ENCODE measurements at places on chromosomes 2 and 18.

DNA sequence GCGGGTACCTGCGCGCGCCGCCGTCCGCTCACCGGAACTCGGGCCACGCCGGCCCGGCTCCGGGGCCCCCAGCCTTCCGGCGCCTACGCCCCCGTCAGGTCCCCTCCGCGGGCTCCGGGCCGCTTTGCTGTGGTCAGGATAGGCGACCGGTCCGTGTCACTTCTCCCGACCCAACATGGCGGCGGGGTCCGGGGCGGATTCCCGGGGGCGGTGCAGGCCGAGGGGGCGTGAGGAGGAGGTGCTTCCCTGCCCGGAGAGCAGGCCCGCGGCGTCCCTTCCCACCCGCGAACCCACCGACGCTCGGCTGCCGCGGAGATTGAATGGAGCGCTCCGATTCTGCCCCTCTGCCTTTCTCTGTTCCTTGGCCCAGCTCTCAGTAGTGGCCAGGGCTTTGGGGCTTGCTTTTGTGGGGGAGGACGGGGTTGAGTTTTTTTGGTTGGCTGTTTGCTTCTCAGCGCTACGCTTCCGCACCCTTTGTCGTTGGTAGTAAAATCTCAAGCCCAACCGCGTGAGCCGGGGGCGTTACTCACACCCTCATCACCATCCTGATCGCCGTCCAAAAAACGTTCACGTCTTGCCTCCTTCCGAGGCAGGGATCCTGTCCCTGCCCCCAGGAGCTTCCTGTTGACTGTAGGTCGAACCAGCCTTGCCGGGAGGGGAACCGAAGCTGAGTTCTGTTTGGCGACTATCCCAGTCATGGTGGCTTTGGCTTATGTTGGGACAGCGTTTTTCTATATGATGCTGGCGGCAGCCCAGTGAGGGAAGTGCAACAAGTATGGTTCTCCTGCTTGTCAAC, 532 bp upstream of the YES1 start:
- DNase-seq, result peak; percentile 64

DNA sequence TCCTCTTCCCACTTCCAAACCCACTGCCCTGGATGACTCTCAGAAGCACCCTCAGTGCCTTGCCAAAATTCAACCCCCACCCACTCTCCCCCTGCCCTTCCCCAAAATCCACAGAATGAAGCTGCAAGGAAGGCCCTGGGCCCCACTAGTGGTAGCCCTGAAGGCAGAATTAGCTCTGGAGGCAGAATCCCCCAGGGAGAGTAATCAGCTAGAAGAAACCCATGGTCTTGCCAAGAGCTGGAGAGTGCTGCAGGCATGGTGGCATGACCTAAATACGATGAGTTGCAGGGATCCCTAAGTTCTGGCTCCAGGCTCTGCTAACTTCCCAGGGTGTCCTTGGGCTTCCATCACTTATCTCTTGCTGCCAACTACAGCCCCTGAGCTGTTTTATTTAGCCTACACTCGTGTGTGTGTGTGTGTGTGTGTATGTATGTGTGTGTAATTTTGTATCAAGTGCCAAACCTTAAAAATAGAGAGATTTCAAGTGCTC, 7.9 kb downstream of the GAD1 start:
- DNase-seq, result no peak

- DNase-seq, result no peak
Observed at GRCh38 chr2:236940916-236941520, 144.7 kb upstream of the COPS8 start.

DNA sequence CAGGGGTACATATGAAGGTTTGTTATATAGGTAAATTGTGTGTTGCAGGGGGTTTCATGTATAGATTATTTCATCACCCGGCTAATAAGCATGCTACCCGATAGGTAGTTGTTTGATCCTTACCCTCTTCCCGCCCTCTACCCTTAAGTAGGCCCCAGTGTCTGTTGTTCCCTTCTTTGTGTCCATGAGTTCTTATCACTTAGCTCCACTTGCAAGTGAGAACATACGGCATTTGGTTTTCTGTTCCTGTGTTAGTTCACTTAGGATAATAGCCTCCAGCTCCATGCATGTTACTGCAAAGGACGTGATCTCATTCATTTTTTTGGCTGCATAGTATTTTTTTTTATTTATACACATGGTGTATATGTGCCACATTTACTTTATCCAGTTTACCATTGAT, 34.2 kb upstream of the ELAC1 start:
- DNase-seq, result no peak

- DNase-seq, result no peak
Observed at GRCh38 chr18:13539843-13540476, 186.4 kb downstream of the FAM210A start.

DNA sequence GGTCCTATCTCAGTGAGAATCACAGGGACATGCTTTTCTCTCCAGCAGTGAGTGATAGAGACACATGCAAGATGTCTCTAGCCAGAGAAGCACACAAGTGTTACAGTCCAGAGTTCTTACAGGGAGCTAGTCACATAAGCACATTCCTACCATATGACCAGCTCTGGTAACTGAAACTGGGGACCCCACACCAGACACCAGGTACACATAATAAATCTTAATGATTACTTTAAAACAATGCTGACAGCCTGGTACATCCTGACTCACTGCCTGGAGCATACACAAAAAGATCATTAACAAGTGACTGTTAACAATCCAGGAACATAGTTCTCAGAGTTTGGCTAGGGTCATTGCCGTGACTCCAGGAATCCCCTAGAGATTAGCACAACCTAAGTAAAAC, 53.6 kb downstream of the GALNT1 start:
- DNase-seq, result no peak

DNA sequence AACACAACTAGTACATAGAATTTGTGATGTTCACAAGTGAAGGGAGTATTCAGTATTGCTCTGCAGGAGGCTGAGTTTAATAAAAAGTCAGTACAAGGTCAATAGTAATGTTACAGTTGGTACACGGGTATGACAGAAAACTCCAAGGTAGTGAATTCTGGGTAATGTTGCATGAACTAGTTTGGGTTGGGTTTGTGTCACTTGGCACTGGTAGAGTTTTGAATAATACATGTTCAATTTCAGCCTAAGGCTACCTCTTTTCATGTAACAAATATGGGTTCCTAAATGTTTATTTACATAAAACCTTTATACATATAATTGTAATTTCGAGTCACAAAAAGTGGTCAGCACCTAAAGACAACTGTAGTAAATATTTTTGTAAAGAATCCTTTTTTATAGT, 19.4 kb downstream of the CTIF start:
- DNase-seq, result no peak

DNA sequence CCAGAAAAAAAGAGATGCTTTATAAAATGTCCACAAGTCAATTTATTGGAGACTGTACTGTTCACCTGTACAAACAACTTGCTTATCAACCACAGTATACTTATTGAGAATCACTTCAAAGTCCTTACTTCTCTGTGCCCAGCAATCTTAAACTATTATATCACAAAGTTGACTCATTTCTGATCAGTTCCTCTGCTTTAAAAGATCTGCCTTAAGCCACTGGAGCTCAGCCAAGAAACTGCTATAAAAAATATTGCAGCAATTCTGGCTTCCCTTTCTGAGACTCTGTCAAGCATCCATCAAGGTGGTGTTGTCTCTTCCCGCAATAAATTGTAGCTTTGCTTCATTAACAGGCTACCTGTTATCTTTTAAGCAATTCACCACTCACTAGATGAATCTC, 375.2 kb upstream of the SPHKAP start:
- no peak for DNase-seq

DNA sequence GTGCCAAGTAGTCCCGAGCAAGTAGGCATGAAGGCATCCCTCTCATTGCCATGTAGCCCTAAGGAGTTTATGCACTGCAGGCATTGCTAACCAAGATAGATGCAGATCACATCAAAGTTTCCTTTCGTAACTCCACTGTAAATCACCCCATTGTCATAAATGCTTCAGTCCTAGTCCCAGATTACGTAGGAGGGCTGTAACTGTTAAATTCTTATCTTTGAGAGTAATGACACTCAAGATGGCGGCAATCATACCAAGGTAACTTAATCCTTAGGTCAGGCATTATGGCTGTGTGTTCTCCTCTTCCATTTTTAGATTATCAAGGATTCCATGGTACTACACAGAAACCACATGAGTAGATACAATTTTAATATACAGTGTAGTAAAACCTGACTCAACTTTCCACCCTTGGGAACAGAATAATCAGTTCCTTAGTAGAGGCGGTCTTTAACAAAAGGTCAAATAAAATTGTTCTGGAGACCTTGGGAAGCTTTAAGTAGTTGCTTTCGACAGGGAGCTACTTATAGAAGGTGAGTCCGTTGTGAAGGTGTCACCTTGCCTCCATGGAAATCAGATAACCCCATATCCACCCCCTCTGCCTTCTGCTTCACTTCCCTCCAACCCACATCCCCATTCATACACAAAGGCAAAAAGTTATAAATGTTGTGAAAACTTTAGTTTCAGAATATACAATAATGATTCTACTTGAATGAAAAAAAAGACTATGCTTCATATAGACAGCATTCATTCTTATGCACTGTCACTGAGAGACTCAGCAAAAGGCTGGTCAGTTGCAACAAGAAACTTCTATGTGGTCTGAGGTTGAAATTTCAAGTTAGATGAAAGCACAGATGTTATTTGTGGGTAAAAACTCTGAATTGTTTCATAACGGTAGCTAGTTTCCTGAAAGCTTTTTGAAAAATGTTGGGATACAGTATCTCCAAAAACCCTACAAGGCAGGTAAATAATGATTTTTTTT, 64.8 kb upstream of the GALNT5 start:
- no peak for DNase-seq

GRCh38 chr2:119350311-119350998, 16.2 kb downstream of the C2orf76 start:
- no peak for DNase-seq

DNA sequence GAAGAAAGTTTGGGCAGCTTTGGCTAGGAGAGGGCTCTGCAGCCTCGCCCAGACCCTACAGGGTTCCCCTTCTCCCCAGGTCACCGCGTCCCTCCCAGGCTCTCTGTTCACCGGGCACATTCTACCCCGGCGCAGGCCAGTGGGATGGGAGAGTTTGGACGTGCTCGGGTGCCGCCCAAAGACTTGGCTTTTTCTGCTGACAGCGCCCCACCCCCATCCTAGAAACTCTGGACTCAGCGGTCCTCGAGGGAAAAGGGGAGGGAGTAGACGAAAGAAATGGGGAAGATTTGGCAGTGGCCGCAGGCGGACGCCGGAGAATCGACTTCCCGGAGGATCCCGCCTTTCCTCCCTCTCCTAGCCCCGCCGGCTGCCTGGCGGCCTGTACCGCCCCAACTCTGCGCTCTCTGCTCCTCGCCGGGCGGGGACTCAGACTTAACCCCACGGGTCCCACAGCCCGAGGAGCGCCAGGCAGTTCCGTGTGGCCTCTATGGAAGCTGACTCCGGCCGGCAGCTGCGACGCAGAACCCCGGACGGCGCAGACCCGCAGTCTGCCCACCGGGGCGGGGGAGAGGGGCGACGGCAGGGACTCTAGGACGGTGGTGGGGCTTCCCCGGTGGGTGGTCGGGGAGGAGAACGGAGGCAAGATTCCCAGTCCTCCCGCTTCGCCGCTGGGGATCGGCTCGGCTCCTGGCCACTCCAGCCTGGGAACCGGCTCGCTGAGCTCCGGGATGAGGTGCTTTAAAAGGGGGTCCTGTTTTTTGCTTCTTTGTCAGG, 863 bp upstream of the SIX2 start:
- DNase-seq, result no peak

GRCh38 chr2:240730501-240731177, 39.0 kb downstream of the AQP12A start:
- DNase-seq, result no peak

GRCh38 chr18:4549164-4549872, 94.2 kb upstream of the DLGAP1 start:
- no peak for DNase-seq

- DNase-seq, result no peak
Observed at GRCh38 chr2:54904836-54905235, 145.4 kb downstream of the RTN4 start.

DNA sequence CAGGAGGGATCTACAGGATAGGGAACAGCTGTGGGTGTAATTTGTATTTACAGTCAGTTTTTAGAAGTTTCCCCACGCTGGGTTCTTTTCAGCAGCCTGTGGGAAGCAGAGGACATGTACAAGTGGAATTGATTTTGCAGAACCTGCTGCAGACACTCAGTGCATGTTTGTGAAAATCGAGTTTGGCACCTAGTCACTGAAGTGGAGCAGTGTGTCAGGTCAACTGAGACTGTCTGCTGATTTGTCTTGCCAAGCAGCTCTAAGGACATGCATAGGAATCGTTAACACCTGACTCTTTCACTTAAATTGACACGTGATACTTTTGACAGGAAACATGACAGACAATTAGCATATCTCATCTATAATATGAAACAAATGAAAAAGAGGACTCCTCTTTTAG, 416.6 kb downstream of the TMX3 start:
- no peak for DNase-seq

DNA sequence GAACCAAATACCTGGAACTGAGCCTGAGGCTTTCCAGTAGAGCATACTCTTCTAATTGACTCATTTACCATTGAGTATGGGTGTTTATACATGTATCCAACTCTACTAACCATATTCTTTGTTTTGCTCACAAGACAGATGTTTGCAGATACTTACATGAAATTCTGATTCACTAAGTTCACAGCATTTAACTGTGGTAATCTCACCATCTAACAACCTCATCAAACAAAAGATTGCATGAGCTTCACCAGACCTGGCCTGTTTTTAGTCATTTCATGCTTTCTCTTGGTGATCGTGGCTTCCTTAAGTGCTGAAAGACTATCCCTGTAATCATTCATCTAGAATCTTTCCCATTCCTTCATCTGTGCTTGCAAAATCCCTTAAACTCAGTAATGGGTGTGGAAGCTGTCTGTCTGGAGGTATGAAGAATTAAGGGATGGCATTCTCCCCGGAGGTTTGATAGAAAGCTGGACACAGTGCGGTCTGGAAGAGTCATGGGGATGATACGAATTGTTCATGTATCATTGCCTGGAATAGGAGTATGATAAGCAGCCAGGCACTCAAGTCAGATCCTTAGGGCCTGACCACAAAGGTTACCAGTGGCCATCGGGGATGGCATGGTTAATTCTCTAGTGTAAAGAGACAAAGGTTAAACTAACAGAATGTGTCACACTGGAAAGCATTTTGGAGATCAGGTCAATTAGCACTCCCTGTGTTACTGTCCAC, 42.0 kb upstream of the IL1R1 start:
- no peak for DNase-seq

DNA sequence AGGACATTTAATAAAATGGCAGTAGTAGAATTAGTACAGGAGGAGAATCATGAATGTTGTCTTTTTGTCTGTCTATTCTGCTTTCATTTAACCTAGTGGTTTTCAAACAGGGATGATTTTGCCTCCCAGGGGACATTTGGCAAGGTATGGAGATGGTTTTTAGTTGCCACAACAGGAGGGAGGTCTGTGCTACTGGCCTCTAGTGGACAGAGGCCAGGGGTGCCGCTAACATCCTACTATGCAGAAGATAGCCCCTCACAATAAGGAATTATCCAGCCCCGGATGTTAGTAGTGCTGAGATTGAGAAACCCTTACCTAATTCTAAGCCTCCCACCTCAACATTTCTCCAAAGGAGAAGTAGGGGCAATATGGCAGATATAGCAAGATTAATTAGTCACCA, 18.3 kb downstream of the FASTKD2 start:
- no peak for DNase-seq

- DNase-seq, result no peak
Observed at GRCh38 chr2:1795261-1796231, 51.2 kb upstream of the PXDN start.
